Panc1 (cell line): ENCODE measurements at places on chromosomes 2 and 18. TPM values are rescaled to one million over a fixed set of nuclear protein-coding genes. Genes with fewer than 3 reads are reported as not detected.

DNA sequence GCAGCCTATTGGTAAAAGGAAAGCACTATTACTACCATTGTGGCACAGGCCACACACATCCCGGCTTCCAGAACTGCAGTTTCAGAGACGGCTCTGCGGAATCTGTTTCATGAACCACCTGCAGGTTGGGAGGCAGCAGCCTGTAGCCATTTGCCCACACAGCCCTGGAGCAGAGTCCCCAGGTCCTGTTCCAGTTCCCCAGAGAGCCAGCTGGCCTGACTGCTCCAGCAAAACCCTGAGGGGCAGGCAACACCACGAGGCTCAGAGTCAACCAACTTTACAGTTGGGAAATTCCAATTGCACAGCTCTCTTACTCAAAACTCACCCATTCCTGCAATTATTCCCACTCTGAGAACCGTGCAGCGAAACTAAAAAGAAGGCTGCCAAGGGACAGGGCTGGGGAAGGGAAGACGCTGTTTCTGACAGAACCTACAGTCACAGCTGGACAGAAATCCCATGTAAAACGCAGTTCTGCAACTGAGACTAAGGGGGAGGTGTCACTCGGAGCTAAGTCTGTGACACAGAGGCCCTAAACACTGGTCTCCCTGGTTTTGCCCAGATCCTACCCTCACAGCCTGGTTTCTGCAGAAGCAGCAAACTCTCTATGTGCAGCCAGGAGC, 219.4 kb downstream of the TMEM163 start:
- no peaks in the 10 kb centered on the region for H3K36me3 ChIP-seq
- no peaks in the 10 kb centered on the region; the same call in none of the 2 replicates for H3K27me3 ChIP-seq
- no peak overlapping the region for H3K27ac ChIP-seq

DNA sequence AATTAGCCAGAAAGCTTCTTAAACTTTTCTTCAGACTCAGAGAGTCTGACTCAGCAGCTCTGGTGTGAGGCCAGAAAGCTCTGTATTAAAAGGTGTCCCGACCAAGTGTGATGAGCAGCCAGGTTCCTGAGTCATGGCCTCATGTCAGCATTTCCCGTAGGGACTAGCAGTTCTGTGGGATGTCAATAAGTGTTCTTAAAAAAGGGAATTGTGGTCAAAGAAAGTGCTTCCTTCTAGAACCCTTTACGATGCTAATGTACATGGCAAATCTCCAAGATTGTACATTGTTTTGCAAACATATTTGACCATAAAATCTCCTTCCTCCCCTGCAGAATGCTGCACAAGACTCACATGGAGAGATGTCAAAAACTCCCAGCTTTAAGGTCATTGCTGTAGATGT, 80.1 kb downstream of the PLA2R1 start:
- H3K36me3 ChIP-seq = no peaks in the 10 kb centered on the region
- no peak overlapping the region for H3K27ac ChIP-seq
- H3K4me3 ChIP-seq = no peak overlapping the region

DNA sequence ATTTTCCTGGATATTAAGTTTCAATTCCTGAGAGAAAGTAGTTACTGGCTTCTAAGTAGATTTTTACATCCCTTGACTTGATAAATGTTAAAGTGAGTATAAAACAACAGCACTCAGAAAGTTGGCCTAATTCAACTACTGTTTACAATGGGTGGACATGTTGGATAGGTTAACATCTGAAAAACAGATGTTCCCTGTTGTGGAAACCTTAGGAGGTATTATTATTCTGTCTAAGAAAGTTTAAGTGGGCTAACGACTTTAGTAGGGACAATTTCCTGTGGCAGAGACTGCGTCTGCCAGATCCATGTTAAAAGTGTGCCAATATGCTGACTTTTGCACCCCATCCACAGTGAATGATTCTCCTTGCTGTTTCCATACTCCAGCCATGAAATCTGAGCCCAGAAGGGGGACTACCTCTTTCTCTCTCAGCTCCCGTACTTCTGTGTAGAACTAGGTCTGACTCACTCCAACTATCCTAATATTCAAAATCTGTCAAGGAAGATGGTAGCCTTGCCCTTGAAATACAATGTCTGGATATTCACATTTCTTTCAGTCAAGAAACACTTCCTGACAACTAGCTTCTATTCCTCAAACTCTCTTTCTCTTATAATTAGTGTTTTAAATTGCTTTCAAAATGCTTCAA, 327.5 kb upstream of the HNRNPA3 start:
- H3K4me1 ChIP-seq = no peaks in the 10 kb centered on the region
- peaks cover 4% of the 10 kb centered on the region for H3K27me3 ChIP-seq
- no peak overlapping the region for H3K27ac ChIP-seq

UGT1A6 gene
- not detected for total RNA-seq

- H3K27ac ChIP-seq = no peak overlapping the region
- no peak overlapping the region for H3K4me3 ChIP-seq
- H3K4me1 ChIP-seq = no peaks in the 10 kb centered on the region
Observed at GRCh38 chr2:61937886-61938285, 32.4 kb downstream of the COMMD1 start.

GRCh38 chr2:203739351-203739750, 32.9 kb downstream of the CD28 start:
- H3K27me3 ChIP-seq = no peaks in the 10 kb centered on the region; the same call in 1 of the 2 replicates
- no peak for DNase-seq
- H3K36me3 ChIP-seq = no peaks in the 10 kb centered on the region
- no peak overlapping the region for H3K4me3 ChIP-seq
- H3K27ac ChIP-seq = no peak overlapping the region

REG3A gene
- not detected for total RNA-seq

- DNase-seq = no peak
- no peak overlapping the region for H3K27ac ChIP-seq
- no peaks in the 10 kb centered on the region for H3K4me1 ChIP-seq
- H3K27me3 ChIP-seq = no peaks in the 10 kb centered on the region
Observed at GRCh38 chr2:115584507-115584906, 1142.1 kb downstream of the DPP10 start.

DNA sequence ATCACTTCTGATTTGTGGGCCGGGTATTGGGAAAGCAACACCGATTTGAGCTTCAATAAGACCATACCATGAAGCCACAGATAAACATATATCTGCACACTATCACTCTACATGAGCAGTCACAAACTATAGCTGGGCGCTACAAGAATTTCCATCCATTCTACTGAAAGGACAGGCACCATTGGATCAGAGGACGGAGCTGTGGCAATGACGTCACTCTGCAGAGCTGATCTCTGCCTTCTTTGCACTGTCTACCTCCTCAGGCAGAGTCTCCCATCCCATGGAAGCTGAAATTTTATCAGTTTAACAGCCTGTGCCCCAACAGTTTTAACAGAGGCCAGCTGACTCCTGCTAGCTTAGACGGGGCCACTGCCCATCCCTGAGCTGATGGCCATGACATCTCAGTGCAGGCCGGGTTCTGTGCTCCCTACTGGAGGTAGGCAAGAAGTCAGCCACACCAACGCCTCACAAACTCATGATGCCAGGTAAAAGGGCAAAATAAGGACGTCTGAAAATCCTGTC, 389.6 kb upstream of the SALL3 start:
- H3K27ac ChIP-seq = no peak overlapping the region
- H3K4me1 ChIP-seq = no peaks in the 10 kb centered on the region
- no peak overlapping the region for H3K4me3 ChIP-seq
- H3K27me3 ChIP-seq = peaks cover 2% of the 10 kb centered on the region; the same call in 1 of the 2 replicates
- H3K36me3 ChIP-seq = no peaks in the 10 kb centered on the region

OR6B2 gene
- total RNA-seq = not detected

GAD1 gene
- total RNA-seq = 12.5 TPM

DNA sequence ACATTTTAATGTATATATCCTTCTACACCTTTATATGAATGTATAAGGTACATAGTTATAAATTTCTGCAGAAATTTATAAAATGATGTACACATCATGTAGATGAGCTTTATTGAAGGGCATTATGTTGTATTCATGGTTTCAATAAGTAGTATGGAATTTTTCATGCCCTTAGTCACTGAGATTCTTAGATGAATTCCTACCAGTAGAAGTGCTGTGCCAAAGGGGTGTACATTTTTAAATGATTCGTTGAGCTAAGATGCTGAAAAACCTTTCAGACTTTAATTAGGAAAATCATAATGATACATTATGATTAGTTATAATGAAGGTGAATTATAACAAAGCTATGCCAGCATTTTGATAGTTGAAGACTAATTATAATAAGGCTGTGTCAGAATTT, 115.2 kb downstream of the ZNF236 start:
- no peaks in the 10 kb centered on the region for H3K27me3 ChIP-seq
- DNase-seq = no peak
- peaks cover 6% of the 10 kb centered on the region; the same call in 1 of the 2 replicates for H3K36me3 ChIP-seq
- no peak overlapping the region for H3K27ac ChIP-seq
